NCI-H1417 treated with DMSO at 0.1 percent for 48 hours (cell line): ENCODE measurements at places on chromosomes 4 and X.

GRCh38 chrX:153491351-153491914 is 3.3 kb upstream of the BGN start:
- DNase-seq = no peak

GRCh38 chrX:4670606-4671005 is 957.2 kb upstream of the PRKX start:
- DNase-seq = no peak

DNA sequence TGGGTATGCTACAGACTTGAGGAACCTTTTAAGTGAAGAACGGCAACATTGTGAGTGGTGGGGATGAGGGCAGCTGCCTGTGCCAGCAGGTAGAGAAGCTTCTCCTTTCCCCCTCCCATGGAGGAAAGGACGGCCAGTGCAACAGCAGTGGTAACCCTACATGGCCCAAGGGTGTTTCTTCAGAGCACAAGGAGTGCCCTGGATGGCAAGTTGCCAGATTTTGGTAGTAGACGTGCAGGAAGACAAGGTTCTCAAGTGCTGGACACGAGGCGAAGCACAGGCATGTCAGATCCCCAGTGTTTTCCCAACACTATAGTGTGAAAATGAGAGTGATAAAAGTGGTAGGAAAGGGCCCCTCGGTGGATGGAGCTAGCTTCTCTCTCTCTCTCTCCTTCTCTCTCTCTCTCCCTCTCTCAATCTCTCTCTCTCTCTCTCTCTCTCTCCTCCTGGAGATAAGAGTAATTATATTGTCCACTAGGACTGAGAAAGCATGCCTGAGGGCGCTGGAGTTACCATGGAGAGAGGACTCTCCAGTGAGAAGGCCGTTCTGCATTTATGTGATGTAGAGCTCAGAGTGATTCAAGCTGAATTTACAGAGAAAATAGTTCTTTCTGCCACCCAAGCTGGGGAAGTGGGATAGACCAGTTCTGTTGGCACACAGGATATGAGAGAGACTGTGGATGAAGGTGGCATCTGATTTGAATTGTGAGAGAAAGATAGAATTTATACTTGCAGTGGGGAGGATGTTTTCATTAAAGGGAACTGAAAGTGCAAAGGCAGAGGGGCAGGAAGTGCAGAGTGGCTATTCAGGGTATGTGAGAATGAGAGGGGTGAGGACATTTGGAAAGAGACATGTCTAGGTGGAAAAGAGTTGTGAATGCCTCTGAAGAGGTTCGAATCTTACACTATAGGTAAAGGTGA is 25.7 kb upstream of the TRPC3 start:
- no peak for DNase-seq

DNA sequence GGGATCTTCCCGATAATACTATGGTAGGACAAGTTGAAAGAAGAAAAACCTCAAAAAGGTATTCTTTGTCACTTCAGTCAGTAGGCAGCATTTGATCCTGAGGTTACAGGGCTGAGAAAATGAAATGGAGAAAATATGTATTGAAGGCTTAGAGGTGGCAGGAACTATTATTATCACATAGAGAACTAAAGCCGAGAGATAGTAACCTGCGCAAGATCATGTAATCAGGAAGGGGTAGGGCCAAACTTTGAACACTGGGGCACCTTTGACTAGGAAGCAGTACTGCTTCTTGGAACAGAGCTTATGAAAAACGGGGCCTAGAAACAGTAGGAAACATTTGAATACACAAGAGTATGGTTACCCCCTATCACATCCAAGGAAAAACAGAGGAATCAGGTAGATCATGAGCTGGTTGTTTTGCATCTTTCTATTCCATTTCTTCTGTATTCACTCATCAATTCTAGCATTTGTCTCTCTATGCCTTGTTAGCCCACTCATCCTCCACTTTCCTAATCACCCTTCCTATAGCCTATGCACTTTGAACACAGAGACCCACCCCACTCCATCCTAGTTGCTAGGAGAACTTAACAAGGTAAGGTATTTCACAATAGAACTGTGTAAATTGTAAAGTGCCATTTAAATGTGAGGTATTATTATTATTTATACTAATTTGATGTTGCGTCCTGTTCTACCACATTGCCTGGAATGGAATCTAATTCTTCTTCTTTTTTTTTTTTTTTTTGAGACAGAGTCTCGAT is 34.6 kb upstream of the SLC9A7 start:
- DNase-seq = no peak

DNA sequence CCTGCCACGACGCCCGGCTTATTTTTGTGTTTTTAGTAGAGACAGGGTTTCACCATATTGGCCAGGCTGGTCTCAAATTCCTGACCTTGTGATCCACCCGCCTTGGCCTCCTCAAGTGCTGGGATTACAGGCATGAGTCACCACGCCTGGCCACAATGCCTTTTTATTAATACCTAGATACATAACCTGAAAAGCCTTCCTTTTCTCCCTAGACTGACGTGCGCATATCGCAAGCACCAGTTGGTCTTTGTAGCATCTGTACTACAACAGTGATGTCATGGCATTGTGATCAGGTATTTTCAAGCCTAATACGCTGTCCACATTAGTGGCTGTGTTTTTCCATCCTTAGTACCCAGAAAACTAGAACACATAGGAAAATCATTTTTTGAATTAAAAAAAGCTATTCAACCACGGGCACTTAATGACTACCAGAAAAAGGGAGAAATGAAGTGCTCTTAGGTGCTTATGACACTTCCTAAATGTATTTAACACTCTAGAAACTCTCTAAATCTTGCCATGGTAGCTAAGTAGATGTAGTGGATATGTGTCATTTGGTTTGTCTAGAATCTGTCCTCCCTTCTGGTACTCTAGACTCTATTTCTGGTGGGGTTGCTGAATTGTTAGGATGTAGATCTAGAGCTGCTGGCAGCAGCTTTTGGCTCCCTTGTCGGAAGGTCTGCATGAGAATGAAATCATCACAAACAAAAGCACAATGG is 707.8 kb downstream of the STIM2 start:
- no peak for DNase-seq

- DNase-seq = no peak
These were observed 21.6 kb upstream of the UBA1 start for GRCh38 chrX:47171996-47172395.

DNA sequence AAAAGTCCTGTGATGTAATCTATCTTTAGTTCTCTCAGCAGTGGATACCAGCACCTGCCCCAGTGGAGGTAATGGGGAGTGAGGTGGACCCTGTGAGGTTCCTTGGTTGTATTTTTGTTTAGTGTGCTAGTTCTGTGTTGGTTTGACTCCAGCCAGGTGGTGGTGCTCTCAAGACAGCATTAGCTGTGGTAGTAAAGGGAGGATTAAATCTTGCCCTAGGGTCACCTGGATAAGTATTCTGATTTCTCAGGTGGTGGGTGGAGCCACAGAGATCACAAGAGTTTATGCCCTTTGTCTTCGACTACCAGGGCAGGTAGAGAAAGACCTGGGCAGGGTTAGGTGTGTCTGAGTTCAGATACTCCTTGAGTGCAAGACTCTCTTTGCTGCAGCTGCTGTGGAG is 176.3 kb upstream of the EDA2R start:
- DNase-seq = no peak

DNA sequence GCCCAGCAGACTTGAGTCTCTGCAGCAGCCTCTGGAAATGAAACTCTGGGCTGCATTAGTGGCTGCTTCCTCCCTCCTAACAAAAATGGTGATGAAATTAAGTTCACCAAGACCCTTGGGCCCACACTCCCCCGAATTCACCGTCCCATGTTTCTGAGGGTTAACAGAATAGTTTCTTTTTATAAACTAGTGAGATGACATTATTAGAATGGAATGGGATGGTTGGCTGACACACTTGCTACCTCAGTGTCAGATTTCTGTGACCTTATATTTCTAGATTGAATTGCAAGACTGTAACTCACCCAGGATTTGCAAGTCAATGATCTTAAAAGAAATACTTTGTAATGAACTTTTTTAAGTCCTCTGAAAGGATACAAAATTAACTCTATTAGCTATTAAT is 127.1 kb downstream of the SHROOM3 start:
- no peak for DNase-seq

- DNase-seq = no peak
These were observed 78.0 kb downstream of the ACOX3 start for GRCh38 chr4:8362483-8362882.

- DNase-seq = no peak
These were observed 777.7 kb downstream of the STIM2 start for GRCh38 chr4:27638163-27638915.

GRCh38 chr4:134727696-134728095 is 526.1 kb upstream of the PABPC4L start:
- DNase-seq = peak; percentile 20

- DNase-seq = no peak
These were observed 926.1 kb downstream of the FAM133A start for GRCh38 chrX:94600077-94600476.

DNA sequence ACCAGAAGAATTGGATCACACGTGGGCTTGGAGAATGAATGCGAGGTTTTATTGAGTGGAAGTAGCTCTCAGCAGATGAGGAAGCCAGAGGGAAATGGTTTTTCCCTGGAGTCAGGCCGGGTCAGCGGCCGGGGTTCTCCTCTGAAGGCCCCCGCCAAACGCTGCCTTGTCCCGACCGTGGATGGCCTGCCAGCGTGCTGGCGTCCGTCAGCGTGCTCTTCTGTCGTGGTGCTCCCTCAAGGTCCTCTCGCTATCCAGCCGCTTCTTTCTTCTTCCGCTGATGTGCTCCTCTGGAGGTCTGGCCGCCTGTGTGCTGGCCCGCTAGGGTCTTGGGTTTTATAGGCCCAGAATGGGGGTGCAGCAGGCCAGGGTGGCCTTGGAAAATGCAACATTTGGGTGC is 632.2 kb downstream of the TRAM1L1 start:
- DNase-seq = no peak

- DNase-seq = no peak
These were observed 127.1 kb downstream of the CFAP299 start for GRCh38 chr4:80462621-80463091.

GRCh38 chrX:121356139-121356849 is 308.9 kb downstream of the GLUD2 start:
- DNase-seq = no peak

GRCh38 chr4:41856797-41857196 is 78.4 kb upstream of the TMEM33 start:
- DNase-seq = no peak

DNA sequence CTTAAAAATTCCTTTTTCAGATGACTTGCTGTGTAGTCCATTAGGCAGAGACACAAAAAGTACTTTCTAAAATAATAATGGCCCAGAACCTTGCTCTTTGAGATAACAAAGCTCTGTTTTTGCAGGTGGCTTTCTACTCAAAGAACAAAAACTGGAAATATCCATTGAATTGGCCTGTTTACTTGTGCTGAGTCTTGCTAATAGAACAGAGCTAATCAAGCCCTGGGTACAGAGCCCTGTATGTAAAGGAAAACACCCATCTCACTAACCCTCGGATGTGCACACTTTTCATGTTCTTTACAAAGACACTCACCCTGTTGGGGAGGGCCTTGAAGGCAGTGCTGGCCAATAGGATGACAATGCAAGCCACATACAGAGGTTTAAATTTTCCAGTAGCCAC is 27.0 kb upstream of the LNX1 start:
- DNase-seq = no peak
